Tibial nerve (tissue), 4 donors: ENCODE measurements at places on chromosomes 6 and 20. TPM values are rescaled to one million over a fixed set of nuclear protein-coding genes. Genes with fewer than 3 reads are reported as not detected.

VSX1 gene
- total RNA-seq: not detected

- no peak for DNase-seq
- no peaks in the 10 kb centered on the region for H3K27me3 ChIP-seq
- H3K27ac ChIP-seq: no peak overlapping the region
Observed at GRCh38 chr6:26604026-26604425, 7.3 kb downstream of the ABT1 start.

GRCh38 chr6:111721753-111722154 is 116.1 kb upstream of the TRAF3IP2 start:
- DNase-seq: no peak
- no peaks in the 10 kb centered on the region for H3K27me3 ChIP-seq
- no peak overlapping the region for H3K4me3 ChIP-seq
- H3K36me3 ChIP-seq: no peaks in the 10 kb centered on the region

DNA sequence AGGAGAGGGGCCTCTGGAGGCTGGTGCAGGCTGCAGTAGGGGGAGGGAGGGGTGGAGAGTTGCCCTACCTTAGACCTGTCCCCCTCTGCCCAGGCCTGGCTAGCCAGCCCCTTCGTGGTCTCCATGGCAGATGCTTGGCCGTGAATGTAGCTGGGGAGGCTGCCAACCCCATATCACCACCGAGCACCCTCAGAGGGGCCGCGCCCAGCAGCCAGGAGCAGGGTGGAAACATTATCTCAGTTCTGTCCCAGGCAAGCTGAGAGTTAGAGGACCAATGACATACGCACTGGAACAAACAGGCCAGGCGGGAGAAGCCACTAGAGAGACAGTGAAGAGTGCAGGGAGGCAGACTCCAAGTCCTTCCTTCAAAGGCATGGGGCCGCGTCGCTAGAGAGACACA is 66.5 kb downstream of the LRFN2 start:
- no peaks in the 10 kb centered on the region for H3K27me3 ChIP-seq
- no peak overlapping the region for H3K27ac ChIP-seq
- no peaks in the 10 kb centered on the region for H3K36me3 ChIP-seq
- no peak overlapping the region for H3K4me3 ChIP-seq
- H3K4me1 ChIP-seq: no peaks in the 10 kb centered on the region

GRCh38 chr6:169930799-169931198 is 179.4 kb downstream of the ERMARD start:
- no peaks in the 10 kb centered on the region for H3K27me3 ChIP-seq
- DNase-seq: no peak
- no peaks in the 10 kb centered on the region for H3K36me3 ChIP-seq
- H3K4me1 ChIP-seq: peaks cover 24% of the 10 kb centered on the region
- no peak overlapping the region for H3K4me3 ChIP-seq
- no peak overlapping the region for H3K27ac ChIP-seq

- H3K4me1 ChIP-seq: peaks cover 1% of the 10 kb centered on the region
- no peak overlapping the region for H3K4me3 ChIP-seq
- no peaks in the 10 kb centered on the region for H3K27me3 ChIP-seq
- H3K36me3 ChIP-seq: no peaks in the 10 kb centered on the region
- no peak overlapping the region for H3K27ac ChIP-seq
Observed at GRCh38 chr20:1190847-1191246, 6.1 kb upstream of the TMEM74B start.
